ENCODE measurements at places on chromosomes 1 and 21.

GRCh38 chr1:15027515-15027986, 126.0 kb upstream of the TMEM51 start:
- DNase-seq, result peak; percentile 34

DNA sequence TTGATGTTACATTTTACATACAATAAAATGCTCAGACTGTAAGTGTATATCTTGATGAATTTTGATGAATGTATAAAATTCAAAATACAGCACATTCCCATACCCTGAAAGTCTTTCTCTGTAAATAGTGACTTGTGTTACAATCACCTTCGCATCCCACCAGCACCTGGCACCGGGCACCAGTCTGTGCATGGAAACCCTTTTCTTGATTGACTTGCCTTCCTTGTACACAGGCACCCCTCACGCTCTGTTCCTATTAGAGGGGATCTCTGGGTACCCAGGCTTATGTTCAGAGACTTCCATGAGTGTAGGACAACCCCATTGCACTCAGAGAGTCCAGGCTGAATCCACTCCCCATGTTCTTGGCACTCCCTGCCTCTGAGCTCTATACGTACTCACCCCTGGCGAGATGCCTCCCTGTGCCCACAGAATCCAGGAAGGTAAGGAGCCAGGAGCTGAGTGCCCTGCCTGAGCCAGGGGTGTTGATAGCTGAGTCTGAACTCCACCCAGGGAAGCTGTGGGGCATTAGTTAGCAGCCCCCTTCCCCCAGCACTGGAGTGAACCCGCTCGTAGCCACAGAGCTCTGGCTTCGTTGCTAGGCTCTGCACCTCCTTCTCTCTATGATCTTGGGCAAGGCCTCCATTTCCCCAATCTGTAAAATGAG, 22.5 kb upstream of the PKP1 start:
- DNase-seq, result no peak

DNA sequence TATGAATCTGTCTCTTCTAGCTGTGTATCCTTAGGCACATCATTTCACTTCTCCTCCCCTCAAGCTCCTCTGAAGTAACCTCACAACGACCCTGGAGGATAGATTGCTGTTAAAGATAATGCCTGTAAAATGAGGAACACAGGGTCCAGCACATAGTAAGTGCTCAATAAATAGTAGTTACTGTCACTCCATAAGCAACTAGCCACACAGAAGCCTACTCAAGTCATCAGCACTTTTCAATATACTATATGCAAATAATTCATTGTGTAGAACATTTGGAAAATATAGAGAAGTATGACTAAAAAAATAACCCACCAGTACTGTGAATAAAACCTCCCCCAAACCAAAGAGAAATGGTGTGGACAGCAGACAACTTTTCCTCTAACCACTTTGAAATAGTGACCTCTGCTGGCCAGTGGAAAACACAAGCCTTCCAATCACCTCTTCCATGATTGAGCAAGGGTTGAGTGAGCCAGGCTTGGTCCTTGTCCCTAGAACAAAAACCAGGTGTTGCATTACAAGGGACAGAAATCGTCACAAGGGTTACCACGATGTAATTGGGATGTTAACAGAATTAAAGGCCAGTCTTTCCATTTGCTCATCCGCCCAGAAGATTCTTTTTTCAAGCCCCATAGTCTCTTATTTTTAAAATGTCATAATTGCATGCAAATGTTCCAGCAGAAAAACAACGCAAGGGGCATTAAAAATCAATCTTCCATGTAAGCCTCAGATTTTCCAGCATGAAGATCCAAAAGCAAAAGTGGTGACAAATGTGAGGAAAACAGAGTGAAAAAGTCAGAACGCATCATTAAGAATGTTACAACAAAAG, 15.7 kb upstream of the GLIS1 start:
- peak; percentile 71 for DNase-seq

- no peak for DNase-seq
Measured at GRCh38 chr1:36599828-36600227, 117.1 kb upstream of the CSF3R start.

- no peak for DNase-seq
Measured at GRCh38 chr1:230188826-230189225, 121.8 kb downstream of the GALNT2 start.

DNA sequence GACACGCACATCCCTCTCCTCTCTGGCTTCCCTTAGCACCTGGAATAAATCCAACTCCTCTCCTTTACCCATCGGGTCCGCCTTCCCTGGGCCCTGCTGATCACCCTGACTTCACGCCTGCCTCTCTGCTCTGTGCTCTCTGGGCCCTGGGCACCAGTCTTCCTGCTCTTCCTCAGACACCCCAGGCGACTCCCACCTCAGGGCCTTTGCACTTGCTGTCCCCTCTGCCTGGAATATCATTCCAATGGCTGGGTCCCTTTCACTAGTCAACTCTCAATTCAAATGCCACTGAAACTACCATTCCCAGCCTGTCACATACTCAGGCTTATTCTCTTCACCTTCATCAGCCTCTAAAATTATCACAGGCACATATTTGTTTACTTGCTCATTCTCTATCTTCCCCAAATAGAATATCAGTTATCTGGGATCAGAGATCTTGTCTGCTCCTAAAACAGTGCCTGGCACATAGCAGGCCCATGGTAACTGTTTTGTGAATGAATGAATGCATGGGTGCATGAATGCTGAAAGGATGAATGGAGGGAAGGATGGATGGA, 27.2 kb upstream of the SELENON start:
- DNase-seq, result no peak

GRCh38 chr1:99218999-99219398, 45.3 kb upstream of the PLPPR4 start:
- DNase-seq, result no peak

GRCh38 chr1:220045356-220046051, 801 bp downstream of the EPRS1 start:
- no peak for DNase-seq

DNA sequence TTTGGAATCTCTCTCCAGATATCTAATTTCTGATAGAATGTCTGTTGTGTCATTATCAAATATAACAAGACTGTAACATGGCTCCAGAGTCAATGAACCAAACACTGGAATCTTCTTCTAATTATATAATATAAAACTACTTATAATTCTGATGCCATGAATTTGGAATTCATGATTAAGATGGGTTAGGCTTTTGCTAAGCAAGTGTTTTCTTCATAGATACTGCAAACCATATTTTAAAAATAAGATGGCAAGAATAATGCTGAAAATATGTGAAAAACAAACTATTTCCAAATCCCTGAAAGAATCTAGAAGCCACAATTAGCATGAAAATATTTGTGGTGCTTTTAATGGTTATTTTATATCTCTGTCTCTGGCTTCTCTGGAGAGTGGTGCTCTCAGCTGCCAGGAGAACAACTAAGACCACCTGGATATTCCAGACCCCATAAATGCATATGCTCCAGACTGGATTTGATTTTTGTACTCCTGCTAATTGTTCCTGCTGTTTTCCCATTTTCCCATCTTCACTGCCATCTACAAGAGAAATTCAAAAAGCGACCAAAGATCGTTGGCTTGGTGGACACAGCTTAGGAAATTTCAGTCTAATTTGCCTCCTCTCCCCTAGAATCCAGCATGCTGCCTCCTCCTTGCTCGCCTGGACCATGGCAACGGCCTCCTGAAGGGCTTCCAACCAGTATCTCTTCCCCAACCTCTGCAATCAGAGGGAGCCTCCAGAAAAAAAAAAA, 418.9 kb downstream of the SETD4 start:
- DNase-seq, result peak; percentile 25

GRCh38 chr1:68024635-68025338, 25.6 kb downstream of the DIRAS3 start:
- DNase-seq, result no peak

DNA sequence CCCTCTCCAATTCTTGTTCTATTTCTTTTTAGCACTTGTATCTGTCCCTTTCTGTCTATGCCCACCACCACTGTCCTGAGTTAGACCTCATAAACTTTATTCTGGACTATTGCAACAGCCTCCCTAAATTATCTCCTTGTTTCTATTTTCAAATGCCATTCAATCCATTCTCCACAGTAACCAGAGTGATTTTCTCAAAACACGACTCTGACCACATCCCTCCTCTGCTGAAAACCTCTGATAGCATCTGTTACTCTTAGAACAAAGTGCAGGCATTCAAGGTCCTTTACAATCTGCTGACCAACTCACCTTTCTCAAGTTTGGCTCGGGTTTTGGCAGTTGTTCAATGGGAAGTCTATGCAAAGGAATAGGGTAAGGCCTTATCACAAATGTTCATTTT, 22.8 kb upstream of the GPX7 start:
- peak; percentile 46 for DNase-seq

GRCh38 chr1:9539829-9540550, 725 bp downstream of the SLC25A33 start:
- peak; percentile 47 for DNase-seq

DNA sequence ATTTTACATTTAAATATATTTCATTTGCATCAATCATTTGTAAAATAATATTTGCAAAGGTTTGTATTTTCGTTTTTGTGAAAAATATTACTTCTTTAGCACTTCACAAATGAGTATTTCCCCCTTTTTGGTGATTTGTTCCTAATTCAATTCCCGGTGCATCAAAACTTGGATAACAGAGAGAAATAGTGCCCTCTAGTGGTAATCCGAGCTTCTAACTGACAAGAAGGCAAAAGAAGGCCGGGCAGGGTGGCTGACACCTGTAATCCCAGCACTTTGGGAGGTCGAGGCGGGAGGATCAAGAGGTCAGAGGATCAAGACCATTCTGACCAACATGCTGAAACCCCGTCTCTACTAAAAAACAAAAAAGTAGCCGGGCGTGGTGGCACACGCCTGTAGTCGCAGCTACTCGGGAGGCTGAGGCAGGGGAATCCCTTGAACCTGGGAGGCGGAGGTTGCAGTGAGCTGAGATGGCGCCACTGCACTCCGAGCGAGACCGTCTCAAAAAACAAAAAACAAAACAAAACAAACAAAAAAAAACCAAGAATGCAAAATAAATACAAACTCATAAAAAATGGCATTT, 137.7 kb downstream of the COL11A1 start:
- peak; percentile 61 for DNase-seq

DNA sequence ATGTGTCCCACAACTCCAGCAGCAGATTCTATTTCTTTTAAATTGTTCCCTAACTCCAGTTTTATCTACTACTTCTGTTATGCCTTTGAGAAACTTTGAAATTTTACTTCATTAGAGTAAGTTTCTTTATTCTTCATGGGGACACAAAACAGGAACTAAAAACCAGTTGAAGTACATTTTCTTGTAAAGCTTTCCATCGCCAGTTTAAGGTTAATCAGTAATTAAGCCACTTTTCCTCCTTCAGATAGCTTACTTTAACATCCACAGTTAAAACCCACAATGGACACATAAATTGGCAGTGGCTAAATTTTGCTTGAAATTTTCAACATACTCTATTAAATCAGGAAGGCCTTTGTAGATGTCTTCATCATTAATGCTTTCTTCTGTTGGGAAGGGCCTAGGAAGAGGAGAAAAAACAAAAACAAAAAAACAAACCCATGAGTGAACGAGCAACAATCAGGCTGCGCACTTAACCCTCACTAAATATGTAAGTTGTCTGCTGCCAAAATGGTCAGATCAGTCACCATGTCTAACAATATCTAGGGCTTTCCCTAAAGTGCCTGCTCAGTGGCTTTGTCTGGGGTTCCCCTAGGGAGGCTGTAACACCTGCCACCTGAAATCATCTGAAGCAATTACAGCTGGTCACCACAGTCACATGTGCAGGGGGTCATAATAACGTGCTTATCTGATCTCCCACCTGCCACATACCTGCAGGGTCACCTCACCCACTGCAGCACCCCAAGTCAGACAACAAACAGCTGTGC, 187.9 kb downstream of the VAV3 start:
- no peak for DNase-seq

- DNase-seq, result peak; percentile 34
Measured at GRCh38 chr1:240415532-240415931, 196.4 kb downstream of the GREM2 start.

GRCh38 chr1:236844499-236845271, 49.6 kb downstream of the MTR start:
- DNase-seq, result peak; percentile 34

GRCh38 chr1:92244376-92244775, 26.7 kb downstream of the C1orf146 start:
- peak; percentile 32 for DNase-seq

DNA sequence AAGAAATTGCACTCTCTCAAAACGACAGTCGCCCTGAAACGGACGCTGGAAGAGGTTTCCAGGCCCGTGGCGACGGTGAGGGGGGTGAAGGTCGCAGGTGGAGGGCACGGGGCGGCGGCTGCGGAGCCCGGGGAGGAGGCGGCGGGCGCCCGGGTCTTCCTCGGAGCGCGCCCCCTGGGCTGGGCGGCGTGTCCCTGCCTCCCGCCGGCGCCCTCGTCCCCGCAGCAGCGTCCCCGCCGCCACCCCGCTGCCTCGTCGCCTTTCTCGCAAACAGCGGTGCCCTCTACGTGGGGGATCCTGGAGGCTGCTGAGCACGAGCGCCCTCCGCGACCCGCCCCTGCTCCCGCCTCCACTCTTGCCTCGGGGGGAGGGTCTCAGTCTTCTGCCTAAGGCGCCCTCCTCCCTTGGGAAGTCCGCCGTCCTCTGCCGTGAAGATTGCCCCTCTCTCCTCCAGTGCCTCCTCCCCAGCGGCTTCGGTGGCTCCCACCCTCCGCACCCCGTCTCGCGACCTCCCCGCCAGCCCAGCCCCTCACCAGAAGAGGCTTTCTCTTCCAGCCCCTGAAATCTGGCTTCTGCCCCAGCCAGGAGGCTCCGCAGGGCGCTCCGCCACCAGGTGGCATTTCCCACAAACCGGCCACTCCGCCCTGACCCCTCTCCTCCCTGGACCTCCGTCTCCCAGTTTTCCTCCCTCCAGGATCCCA, 227.4 kb downstream of the SDCCAG8 start:
- no peak for DNase-seq

- DNase-seq, result no peak
Measured at GRCh38 chr1:156344409-156344808, 6.1 kb downstream of the TSACC start.

- DNase-seq, result no peak
Measured at GRCh38 chr1:15836772-15837669, 10.5 kb upstream of the SPEN start.

DNA sequence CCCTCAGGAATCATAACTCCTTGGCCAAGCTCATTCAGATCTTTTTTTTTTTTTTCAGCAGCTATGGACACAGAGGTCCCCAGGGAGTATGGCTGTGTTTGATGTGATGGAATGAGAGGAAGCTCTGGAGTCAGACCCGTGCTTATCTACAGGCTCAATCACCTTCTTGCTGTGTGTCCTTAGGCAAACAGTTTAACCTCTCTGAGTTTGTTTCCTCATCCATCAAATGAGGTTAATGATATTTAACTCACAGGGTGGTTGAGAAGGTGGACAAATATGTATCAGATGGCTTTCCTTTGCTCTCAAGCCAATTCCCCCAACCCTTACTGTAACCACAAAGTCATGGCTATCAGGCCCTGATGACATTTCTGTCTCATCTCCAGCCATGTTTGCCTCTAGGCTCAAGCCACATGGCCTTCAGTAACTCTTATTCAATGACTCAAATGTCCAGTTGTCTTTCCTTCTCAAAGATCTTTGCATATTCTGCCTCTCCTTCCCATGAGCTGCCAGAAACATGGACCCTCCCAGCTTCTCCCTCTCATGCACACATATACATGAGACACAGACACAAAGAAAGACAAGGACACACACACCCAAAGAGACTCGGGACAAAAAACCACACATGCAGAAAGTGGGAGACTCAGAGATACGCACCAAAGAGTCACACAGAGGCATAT, 303.5 kb upstream of the KAZN start:
- DNase-seq, result no peak

- DNase-seq, result no peak
Measured at GRCh38 chr1:208766832-208767231, 522.6 kb upstream of the PLXNA2 start.

All from iris pigment epithelial cell (primary cell).